ENCODE measurements at places on chromosomes 11 and 22.

DNA sequence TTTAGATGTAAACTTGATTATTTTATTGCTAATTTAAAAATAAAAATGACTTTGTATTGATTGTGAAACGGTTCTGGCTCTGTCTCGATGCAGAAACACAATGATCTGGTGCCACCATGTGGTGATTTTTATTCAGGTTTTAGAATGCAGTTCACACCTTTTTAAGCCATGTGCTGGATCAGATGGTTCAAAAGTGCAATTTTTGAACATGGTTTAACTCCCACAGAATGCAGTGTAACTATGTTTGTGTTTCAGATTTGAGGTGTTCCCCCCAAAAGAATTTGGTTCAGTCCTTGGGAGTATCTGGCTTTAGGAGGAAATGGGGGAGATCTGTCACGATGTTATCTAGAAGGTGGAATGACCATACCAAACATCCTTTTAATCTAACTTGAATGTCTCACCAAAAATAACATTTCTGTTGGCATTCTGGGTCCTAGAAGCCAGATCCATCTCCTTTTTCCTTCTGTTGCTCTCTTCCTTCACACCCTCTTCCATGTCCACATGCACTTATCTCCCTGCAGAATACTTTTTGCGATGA is 7.9 kb downstream of the MRPL16 start:
- no peak for DNase-seq

GRCh38 chr22:49569286-49570031 is 258.2 kb downstream of the BRD1 start:
- no peak for DNase-seq

- no peak for DNase-seq
Measured at GRCh38 chr11:93734427-93735222, 6.7 kb downstream of the TAF1D start.

GRCh38 chr11:73532310-73532709 is 65.6 kb downstream of the FAM168A start:
- no peak for DNase-seq

DNA sequence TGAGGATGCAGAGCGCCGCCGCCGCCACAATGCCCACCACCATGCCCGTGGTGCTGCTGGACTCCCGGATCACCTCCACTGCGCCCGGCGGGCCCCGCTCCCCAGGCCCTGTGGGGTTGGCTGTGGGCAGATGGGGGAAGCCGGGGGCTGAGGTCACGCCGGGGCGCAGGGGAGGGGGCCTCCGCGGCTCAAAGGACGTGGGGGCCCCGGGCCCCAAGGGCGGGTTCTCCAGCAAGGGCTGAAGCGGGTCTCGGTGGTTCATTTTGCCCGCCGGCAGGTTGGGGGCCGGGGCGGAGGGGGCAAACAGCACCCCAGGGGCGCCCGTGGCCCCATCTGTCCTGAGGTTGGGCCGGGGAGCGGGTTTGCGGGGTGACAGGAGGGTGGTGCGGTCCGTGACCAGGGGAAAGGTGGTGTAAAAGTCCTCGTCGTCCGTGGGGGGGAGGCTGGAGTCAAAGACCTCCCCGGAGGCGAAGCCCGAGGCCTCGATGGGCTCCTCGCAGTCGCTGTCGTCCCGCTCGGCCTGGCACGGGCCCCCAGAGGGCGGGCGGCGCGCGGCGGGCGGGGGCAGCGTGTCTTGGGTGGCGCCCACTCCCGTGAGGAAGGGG is 16.5 kb downstream of the SLC22A12 start:
- no peak for DNase-seq

DNA sequence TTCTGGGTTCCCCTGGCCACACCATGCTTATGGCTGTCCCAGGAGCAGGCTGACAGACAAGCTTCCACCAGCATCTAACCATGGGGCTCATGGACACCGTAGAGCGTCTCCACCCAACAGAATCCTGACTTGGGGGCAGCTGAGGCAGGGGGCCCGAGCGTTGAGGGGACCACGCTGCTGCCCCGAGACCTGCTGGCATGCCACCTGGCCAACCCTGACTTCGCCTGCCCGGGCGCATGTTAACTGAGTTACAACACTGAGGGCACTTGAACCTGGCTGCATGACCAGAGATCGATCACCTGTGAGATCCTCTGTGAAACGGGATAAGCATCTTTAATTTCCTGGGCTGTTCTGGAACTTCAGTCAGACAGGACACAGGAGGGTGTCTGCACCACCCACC is 13.7 kb downstream of the PPM1F start:
- DNase-seq, result no peak

GRCh38 chr11:87039371-87039770 is 1.6 kb downstream of the TMEM135 start:
- no peak for DNase-seq

DNA sequence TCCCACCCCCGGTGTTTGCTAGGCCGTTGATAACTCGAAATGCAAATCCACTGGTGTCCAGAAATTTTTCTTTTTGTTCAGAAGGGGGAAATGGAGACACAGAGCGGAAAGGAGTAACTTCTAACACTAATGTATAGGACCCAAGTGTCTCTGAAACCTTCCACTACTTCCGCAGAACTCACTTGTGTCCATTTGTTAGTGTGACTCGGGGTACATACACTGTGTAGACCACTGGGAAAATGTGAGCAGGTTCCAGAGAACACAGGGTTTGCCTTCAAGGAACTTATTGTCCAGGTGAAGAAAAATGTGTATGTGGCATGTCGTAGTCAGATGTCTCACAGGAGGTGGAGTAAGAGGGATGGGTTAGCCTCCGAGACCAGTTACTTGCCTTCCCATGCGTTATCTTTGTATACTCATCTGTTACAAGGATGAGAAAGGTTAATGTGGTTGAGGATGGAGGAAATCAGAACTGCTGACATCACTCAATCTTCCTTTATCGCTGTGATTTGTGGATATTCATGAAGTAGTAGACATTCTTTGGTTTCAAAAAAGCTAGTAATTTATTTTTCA is 857 bp downstream of the ARCN1 start:
- DNase-seq, result no peak

GRCh38 chr22:36136475-36136874 is 24.1 kb downstream of the APOL3 start:
- no peak for DNase-seq

DNA sequence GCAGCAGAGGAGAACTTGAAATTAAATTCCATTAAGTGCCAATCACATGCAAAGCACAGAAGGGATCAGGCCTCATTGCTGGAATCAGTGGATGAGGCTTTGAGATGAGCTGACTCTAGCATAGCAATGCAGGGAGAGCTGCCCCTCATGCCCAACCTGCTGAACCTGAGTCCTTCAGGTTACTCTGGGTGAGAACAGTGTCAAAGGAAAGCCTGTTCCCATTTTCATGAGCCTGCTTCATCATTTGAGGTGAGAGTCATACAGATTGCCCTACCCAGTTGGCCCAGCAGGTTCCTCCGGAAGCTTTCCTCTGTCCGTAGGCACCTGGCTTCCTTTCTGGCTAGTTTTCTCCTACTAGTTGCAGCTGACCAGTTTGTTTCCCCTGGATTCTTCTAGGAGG is 25.9 kb upstream of the ZBTB16 start:
- no peak for DNase-seq

DNA sequence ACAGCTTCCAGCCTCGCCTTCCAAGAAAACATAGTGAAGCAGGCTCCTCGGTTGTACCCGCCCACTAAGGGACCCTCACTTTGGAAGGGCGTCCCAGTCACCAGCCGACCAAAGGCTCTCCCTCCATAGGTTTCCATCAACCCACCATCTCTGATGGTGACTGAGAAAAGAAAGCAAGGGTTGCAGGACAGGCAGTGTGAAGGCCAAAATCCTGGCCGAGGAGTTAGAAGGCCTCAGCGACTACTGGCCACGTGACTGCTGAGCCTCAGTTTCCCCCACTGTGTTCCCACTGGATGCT is 2.7 kb downstream of the FXYD6 start:
- no peak for DNase-seq

- DNase-seq, result no peak
Measured at GRCh38 chr11:28584992-28585391, 476.8 kb downstream of the METTL15 start.

- DNase-seq, result no peak
Measured at GRCh38 chr22:39724390-39724789, 153.8 kb downstream of the CACNA1I start.

DNA sequence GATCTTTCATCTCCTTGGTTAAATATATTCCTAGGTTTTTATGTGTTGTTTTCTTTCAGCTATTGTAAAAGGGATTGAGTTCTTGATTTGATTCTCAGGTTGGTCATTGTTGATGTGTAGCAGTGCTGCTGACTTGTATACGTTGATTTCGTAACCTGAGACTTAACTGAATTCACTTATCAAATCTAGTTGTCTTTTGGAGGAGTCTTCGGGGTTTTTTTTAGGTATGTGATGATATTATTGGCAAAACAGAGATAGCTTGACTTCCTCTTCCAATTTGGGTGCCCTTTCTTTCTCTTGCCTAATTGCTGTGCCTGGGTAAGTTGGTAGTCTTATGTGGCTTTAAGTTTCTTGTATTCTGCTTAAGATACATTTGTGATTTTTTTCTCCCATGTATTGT is 52.8 kb downstream of the CBL start:
- no peak for DNase-seq

DNA sequence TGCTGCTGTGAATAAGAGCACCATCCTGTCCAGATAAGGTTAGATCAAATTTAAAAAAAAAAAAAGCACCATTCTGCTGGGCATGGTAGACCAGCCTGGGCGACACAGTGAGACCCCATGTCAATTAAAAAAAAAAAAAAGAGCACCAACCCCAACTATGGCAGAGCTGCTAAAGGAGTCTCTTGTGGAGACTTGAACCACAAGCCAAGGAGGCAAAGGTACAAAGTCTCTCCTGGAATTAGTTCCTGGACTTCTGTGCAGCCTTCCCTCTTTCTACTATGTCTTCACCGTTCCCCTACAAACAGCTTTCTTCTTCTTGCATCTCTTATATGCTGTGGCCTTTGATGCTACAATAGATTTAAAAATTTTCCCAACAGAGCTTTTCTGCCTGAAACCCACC is 1.3 kb downstream of the PIK3C2A start:
- no peak for DNase-seq

DNA sequence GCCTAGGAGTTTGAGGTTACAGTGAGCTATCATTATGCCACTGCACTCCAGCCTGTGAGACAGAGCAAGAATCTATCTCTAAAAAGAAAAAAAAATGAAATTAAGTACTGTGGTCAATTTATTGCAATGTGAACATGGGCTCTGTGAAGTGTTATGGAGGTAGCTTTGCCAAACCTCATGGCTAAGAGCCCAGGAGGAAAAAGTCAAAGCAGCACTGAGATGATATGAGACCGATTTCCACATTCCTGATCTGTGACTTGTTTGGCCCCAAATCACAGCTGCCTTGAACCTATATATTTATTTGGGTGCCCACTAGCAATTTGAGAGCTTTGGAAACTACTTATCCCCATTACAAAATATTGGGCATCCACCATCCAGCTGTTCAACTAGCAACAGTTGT is 29.8 kb upstream of the TMEM135 start:
- DNase-seq, result no peak

GRCh38 chr11:27353593-27354358 is 9.2 kb downstream of the CCDC34 start:
- no peak for DNase-seq

DNA sequence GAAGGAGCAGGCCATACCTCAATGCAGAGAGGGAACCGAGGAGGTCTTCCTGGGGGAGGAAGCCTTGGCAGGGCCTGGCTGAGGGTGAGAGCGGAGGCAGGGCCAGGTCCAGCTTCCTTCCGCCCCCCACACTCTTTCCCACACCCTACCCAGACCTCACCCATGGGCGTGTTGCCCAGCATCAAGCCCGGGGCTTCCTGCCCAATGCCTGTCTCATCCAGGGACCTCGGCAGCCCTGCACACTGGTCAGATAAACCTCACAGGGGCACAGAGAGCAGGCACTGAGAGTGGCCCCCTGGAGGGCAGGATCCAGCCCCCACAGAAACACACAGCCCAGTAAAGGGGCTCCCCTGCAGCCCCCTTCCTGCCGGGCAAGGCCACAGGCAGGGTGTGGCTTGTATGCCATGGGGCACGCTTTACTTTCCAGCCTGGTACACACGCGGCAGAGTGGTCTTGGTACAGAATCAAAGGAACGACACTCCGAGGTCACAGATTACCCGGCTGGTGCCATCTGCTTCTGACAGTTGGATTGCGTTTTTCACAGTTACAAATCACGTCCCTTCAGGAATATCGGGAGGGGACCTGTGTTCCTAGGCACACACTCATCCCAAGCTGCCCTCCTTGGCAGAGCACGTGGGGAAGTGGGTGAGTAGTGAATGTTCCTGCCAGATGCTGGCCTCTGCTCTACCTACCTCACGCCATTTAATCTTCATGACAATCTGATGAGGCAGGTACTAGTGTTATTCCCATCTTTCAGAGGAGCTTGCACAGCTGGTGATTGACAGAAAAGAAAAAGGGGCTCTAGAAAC is 20.0 kb upstream of the CD5 start:
- DNase-seq, result no peak

DNA sequence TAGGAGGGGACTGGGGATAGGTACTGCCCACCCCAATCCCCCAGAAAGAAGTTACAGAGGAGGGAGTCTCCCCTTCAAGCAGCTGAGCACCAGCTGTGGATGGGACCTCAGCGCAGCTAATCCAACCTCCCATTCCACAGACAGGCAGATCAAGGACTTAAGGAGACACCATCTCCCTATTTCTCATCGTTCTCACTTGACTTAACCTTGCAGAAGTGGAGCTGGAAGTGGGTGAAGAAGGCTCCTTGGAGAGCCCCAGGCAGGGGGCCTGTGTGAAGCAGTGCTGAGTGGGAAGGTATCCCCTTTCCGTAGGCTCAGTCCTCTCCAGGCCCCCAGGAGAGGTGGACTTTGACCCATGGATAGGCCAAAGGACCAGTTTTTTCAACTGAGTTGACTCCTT is 27.3 kb downstream of the USP35 start:
- no peak for DNase-seq

Data from stimulated activated CD4-positive, alpha-beta T cell treated with anti-CD3 and anti-CD28 coated beads, Interleukin-1b, Interleukin-23, amount 100 ng/mL, for 1 hour (primary cell).